Amygdala (tissue), 56 donors: ENCODE measurements at places on chromosomes 4 and X.

GRCh38 chr4:72627723-72628122 is 58.7 kb upstream of the ADAMTS3 start:
- DNase-seq, result no peak

DNA sequence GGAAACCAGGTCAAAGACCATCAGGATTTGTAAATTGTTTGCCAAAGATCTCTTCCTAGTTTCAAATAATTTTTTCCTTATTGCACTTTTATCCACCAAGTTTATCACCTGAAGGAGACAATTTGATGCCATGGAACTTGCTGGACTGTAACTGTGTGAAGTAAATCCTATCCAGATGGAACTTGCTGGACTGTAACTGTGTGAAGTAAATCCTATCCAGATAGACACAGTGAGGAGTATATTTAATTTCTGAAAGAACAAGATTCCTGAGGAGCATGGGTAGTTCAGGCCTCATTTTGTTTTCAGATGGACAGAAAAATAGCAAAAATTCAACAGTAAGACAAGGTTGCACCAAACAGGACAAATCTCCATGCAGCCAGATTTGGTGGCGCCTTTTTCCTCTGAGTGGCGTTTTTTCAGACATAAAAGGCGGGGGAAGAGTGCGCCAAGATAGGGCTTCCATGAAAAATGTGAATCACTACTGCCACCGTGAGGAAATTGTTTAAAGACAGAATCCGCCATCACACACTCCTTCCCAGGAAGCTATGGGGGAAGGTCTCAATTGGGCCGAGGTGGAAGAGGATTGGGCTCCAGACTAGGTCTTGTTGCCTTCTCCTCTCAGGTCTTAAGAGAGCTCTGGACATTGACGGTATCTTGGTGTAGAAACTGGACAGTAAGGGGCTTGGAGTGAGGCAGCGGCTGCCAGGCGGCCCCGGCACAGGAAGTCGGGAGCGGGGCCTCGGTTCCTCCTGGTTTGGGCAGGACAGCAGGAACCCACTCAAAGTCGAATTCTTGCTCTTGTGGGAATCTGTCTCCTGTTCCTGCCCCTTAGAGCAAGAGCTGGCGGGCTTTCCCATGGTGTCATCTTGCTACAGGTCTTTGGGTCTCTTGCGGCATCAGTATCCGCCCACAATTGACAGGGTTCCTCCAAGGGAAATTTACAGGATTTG is 234.7 kb downstream of the OR13H1 start:
- no peak for DNase-seq

- DNase-seq, result no peak
Measured at GRCh38 chrX:14235004-14235403, 205.3 kb upstream of the GEMIN8 start.

DNA sequence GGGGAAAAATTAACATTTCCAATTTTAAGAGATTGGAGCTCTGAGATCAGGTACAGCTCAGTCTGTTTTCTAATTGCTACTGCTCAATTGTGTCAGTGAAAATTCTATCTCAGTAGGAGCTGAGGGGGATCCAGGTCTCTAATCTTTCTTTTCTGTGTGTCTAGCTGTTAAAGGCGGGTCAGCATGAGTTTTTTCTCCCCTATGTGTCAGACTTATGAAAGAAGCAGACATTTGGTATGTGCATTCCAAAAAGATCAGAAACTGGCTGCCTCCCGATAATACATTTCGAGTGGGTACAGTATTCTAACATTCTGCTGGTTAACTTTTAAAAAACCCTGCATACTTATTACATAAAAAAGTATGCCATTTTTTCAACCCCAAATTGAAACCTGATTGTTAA is 72.4 kb downstream of the PCDH7 start:
- no peak for DNase-seq

DNA sequence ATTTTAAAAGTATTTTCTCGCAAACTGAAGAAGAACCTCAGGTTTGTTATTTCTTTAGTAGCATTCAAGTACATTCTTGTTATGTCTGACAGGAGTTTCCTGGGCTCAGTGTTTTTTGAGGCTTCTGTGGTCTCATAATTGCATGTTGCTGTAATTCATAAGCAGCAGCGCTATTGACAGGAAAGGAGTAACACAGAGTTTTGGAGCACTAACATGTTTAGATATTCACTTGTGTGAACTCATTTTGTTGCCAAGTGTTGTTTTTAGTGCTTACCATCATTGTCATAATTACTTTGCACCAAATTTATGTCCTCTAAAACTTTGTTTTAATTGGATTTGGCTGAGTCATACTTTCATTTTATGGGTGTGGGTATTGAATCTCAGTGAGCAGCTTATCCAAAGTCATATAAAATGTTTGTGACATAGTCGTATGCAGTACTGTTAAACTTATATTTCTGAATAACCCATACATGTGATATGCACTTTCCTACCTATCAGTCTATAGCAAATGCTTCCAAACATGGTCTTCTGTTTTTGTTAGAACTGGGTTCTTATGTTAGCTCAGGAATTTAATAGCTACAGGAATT is 358.7 kb upstream of the CTSO start:
- DNase-seq, result no peak

DNA sequence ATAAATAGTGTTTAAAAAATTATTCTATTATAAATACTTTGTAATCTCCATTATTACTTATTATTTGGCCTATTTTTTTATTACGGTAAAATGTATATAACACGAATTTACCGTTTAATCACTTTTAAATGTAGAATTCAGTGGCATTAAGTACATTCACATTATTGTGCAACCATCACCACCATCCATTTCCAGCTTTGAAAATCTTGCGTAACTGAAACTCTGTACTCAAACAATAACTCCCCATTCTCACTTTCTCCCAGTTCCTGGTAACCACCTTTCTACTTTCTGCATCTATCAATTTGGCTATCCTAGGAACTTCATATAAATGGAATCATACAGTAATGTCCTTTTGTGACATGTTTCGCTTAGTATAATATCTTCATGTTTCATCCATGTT is 45.7 kb downstream of the PASD1 start:
- DNase-seq, result no peak

DNA sequence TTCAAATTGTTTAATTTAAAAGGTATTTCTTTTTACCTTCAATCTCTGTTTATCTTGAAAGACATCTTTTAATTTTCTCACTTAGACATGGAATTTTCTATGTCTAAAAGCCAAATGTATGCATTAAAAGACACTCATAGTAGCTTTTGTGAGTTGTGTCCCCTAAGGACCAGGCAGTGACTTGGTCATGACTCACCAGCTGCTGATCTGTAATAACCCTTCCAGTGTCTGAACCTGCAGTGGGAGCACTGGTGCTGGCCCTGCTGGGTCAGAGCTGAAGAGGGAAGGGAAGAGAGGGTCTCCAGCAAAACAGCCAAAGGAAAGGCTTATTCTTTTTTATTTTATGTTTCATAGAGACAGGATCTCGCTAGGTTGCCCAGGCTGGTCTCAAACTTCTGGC is 31.1 kb upstream of the SH3D19 start:
- no peak for DNase-seq

DNA sequence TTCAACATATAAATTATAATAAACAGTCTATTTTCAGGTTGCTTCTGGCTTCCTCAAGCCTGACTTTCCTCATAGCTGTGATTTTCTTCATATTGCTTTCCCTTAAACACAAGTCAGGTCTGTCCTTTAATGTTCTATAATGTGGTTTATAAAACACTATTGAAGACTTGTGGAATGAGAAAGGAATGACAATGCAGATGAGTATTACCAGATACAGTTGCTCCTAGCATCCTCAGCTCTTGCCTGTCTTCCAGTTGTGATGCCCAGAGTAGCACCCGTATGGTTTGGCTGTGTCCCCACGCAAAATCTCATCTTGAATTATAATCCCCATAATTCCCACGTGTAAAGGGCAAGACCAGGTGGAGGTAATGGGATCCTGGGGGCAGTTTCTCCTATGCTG is 265.7 kb upstream of the BOD1L1 start:
- no peak for DNase-seq

- no peak for DNase-seq
Measured at GRCh38 chr4:27763830-27764525, 903.3 kb downstream of the STIM2 start.

- DNase-seq, result no peak
Measured at GRCh38 chr4:119736559-119736958, 108.0 kb upstream of the PDE5A start.

DNA sequence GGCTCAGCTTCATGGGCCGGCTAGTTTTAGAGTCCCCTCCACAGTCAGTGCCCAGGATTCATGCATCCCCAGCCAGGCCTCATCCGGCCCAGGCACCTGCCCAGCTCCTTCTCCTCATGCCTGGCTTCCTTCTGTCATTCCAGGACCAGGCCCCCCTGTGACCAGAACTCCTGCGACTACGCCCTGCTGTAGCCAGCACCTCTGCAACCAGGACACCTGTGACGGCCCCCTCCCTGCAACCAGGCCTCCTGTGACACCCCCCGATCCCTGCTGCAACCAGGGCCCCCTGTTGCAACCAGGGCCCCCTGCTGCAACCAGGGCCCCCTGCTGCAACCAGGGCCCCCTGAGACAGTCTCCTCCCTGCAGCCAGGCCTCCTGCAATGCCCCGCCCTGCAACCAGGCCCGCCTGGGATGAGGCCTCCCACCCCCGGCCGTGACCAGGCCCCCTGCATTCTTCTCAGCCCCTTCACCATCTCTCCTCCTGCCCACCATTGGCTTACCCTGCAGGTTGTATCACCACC is 46.8 kb downstream of the HTRA3 start:
- DNase-seq, result no peak

- no peak for DNase-seq
Measured at GRCh38 chrX:123450222-123450621, 266.1 kb downstream of the GRIA3 start.

GRCh38 chrX:51894697-51895336 is 1.4 kb downstream of the MAGED1 start:
- no peak for DNase-seq

DNA sequence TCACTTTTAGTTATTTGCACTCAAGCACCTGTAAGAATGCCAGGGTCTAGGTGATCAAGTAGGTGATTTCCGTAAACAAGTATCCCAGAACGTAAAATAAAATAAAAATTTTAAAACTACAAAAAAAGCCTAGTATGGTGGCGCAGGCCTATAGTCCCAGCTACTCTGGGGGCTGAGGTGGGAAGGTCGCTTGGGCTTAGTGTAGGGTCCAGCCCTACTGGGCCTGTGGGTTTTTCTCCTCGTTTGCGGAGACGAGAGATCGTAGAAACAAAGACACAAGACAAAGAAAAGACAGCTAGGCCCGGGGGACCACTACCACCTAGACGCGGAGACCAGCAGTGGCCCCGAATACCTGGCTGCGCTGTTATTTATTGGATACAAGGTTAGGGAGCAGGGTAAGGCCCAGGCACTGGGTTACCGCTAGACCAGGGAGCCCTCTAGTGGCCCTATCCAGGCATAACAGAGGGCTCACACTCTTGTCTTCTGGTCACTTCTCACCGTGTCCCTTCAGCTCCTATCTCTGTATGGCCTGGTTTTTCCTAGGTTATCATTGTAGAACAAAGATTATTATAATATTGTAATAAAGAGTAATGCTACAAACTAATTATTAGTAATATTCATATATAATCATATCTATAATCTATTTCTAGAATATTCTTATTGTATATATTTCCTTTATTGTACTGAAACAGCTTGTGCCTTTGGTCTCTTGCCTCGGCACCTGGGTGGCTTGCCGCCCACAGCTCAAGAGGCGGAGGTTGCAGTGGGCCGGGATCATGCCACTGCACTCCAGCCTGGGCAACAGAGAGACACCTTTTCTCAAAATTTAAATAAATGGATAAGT is 38.4 kb downstream of the SAGE1 start:
- DNase-seq, result peak; percentile 0

GRCh38 chrX:102950908-102951866 is 14.1 kb downstream of the RAB40AL start:
- peak; percentile 1 for DNase-seq

- no peak for DNase-seq
Measured at GRCh38 chrX:32155044-32155638, 1056.2 kb downstream of the DMD start.

DNA sequence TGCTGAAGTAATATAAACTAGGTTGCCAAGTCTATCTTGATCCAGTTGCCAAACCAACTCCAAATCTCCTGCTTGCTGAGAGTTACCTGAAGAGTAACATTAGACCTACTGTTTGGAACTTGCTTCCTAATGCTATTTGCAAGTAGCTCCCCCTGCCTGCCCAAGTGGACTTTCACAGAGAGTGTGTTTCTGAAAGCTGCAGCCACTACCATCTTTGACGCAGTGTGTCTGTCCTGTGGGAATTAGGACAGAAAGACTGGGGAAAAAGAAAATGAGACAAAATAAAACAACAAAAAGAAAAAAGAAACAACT is 195.0 kb upstream of the HS3ST1 start:
- DNase-seq, result no peak

- DNase-seq, result no peak
Measured at GRCh38 chr4:8370835-8371595, 69.5 kb downstream of the ACOX3 start.

DNA sequence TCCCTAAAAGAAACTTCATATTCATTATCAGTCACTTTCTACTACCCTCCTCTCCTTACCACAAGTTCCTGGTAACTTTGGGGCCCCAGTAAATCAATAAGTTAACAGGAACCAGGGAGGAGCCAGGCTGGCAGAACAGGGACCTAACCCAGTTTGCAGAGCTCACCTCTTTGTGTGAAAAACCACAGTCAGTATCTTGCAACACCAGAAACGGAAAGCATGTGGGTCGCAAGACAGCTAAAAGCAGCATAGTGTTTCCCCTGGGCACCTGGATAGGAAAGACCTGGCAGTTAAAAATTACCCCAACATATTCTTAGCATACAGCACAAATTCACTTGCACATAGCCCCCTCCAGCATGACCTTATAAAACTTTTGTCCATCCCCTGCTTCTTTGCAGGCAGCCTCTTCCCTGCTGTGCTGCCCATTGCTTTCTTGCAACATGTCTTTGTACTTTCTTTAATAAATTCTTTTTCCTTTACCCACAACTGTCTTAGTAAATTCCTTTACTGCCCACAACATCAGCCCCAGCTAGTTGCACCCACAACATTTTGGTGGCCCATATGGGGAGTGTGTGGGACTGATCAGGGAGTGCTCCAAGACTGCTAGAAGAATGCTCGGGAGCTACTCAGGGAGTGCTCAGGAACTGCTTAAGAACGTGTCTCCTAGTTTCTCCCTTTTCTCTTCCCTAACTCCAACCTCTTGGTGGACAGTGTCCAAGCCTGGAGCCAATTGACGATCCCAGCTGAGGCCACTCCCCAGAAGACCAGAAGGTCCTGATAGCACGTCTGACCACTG is 83.4 kb downstream of the MSN start:
- DNase-seq, result no peak

DNA sequence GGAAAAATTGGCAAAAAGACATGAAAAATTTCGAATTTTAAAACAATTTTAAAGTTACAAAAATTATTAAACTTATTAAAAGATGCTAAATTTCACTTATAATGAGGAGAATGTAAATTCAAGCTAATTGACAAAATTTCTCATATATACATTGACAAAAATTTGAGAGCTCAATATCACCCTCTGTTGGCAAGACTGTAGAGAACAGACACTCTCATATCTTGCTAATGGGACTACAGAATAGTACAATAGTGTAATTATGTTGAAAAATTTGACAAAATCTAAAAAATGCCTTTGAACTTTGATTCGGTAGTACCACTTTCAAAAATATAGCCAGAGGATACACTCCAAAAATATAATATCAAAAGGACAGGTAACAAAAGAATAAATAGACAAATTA is 29.8 kb downstream of the DCAF8L2 start:
- DNase-seq, result no peak
